ENCODE measurements at places on chromosomes 1 and 21.

DNA sequence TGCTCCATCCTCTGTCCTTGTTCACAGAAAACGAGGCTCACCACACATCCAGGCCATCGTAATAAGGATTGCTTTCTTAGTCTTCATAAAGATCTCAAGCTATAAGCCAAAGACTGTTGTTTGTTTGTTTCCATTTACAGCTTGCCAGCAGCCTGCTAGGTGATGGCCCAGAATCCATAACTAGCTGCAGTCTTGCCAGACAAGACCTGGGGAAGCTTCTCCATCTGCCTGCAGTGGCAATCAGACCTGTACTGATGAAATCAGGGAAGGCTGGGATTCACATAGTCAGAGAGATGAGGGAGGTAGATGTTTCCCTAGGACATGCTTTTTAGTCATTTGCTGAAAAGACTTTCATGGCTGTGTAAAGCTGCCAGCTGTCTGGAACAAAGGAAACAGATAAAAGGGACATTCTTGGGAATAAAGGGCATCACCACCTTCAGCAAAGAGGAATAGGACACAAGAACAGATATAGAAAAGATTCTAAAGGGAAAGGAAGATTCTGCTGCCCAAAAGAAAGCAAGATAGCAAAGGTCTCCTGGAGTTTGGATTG lies 51.0 kb downstream of the MT1HL1 start:
- no peak for DNase-seq

DNA sequence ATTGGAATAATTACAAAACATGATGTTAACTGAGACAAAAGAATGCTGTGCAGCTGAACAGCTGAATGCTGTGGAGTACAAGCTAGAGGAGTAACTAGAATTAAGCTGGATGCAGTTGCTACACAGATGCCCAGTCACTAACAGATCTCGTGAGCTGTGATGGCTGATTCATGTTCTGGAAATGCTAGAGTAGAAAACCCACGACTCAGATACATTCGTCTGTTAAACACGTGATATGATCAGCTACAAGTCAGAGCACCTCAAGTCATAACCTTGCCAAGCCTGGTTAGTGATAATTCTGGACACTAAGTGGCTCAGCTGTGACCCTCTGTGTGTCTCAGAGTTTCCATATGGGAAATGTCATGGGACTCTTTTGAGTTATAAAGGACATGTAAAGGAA lies 89.7 kb upstream of the ESRRG start:
- no peak for DNase-seq

GRCh38 chr21:21002153-21002552 lies 3.9 kb downstream of the NCAM2 start:
- no peak for DNase-seq

DNA sequence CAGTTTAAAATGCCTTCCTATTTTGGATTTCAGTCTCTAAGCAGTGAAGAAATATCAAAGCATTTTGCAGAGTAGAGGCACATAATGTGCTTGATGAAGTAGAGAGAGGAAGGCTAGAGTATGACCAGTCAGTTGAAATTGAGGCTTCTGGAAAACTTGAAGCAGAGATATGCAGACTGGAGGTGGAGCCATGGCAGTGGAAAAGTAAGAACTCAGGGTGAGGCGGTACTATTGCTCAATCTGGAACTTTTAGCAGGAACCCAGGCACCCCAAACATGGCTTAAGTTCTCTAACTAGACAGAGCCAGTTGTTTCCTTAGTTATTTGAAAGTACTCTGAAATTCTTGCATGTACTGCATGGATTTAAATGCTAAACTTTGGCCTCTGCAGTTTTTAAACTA lies 288.6 kb downstream of the HHAT start:
- DNase-seq, result no peak

GRCh38 chr1:210263963-210264362 lies 31.4 kb downstream of the SERTAD4 start:
- DNase-seq, result no peak

DNA sequence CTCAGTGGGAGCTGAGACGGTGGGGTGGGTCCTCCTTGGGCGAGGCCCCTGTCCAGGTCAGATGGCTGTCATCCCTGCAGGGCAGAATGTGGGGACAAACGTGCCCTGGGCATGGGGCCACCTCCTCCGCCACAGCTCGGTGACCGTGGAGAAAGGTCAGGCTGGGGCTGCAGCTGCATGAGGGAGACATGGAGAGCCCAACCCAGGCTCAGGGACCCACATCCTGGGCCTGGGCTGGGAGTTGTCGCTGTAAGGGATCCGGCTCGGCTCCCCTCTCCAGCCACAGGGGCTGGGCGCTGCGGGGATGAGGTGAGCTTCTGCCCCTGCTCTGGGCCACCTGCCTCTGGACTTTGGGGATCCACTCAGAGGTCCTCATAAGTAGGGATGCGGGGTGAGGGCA lies 518 bp upstream of the PLCH2 start:
- DNase-seq, result no peak
